CD4-positive, alpha-beta T cell treated with Interferon alpha-2 for 1 hour (primary cell): ENCODE measurements at places on chromosomes 12 and 14.
A peak's percentile ranks its signal among the peaks of the same experiment; 100 is the strongest.

GRCh38 chr12:23767834-23768233 lies 181.6 kb downstream of the SOX5 start:
- no peak for DNase-seq

DNA sequence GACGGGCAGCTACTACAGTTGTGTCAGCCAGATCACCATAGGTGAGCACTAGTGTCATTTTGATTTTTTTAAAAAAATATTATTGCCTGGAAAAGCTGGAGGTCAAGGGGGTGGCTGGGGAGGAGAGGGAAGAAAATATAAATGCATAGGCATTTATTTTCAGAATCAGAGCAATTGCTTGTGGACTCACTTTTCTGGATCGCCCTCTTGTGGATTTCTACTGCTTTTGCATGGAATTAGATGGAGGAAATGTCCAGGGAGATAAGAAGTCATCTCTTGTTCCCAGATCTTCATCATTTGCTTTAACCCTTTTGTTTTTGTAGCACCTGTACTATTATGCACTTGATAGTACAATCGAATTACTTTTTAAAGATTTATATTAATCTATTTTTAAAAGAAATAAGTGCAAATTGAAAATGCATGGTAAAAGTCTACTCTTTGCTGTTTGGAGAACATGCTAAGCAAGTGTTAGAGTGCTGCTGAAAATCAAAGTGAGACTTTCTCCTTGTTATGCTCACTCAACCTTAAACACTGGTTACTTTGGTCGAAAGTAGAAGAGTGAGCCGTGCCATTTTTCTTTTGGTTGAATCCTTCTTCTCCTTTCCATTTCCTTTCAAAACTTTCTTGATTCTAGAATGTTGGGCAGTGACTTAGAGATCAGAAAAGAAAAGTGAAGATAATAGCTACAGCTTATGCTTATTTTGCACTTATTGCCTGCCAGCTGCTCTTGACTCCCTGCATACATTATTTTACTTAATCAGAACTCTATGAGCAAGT lies 60.6 kb upstream of the ANO4 start:
- DNase-seq, result no peak

- no peak for DNase-seq
Measured at GRCh38 chr12:82090165-82090564, 268.0 kb downstream of the CCDC59 start.

DNA sequence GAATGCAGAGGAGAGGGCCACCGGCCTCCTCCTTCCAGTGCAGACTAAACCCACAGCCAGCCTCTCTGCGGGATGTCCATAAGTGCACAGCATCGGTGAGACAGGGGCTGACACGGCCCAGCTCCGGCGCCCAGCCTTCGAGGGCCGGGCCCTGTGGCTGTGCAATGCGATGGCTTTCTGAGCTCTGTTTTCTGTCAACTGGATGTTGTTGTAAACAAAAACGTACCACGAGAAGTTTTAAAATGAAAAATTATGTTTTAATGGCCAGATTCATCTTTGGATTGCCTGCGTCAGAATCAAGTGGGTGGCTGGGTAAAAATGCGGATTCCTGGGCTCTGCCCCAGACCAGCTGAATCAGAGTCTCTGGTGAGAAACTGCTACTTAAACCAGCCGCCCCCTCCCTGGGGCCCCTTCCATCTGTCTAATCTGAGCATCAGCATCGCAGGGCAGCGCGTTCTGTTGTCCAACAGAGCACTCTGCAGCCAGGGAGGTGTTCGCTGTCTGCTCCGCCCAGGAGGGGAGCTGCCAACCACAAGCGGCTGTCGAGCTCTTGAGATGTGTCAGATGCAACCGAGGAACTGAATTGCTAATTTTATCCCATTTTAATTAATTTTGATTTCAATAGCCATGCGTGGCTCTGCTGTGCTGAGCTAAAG lies 133.4 kb downstream of the RFLNA start:
- no peak for DNase-seq

DNA sequence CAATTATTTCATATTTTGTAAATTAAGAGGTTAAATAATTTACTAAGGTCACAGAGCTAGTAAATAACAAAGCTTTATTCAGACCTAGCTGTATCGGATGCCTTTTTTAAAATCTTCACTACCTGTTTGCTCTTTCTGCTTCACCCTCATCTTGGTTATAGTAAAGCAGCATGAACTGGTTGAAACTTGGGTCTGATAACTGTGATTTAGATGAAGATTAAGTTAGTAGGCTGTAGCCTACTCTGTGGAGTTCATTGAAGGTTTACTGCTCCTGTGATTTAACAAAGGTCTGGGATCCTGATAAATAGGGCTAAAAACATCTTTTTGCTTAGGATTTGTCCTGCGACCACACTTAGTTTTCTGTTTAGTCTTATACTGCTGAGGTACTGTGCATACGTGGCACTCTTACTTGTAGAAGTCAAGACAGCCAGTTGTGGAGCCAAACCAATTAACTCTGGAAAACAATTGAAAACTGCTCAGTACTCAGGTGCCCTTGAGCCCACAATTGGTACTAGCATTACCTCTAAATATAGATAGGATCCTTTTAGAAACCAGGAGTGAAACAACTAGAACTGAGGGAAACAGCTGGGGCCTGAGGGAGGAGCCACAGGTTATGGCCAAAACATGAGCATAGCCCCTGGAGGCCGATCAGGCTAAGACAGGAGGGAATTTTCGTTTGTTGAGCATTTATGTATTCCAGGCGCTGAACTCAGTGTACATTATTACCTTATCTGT lies 2.3 kb downstream of the SPATS2 start:
- no peak for DNase-seq

GRCh38 chr14:73783107-73783727 lies 68.4 kb upstream of the PTGR2 start:
- DNase-seq, result no peak

- no peak for DNase-seq
Measured at GRCh38 chr12:131232036-131232435, 278.3 kb downstream of the ADGRD1 start.

- peak; percentile 50 for DNase-seq
Measured at GRCh38 chr12:92462049-92462448, 240.7 kb upstream of the PLEKHG7 start.

- DNase-seq, result no peak
Measured at GRCh38 chr12:28425526-28425925, 235.3 kb downstream of the CCDC91 start.
